CD14-positive monocyte (primary cell): ENCODE measurements at places on chromosomes 5 and 9.

DNA sequence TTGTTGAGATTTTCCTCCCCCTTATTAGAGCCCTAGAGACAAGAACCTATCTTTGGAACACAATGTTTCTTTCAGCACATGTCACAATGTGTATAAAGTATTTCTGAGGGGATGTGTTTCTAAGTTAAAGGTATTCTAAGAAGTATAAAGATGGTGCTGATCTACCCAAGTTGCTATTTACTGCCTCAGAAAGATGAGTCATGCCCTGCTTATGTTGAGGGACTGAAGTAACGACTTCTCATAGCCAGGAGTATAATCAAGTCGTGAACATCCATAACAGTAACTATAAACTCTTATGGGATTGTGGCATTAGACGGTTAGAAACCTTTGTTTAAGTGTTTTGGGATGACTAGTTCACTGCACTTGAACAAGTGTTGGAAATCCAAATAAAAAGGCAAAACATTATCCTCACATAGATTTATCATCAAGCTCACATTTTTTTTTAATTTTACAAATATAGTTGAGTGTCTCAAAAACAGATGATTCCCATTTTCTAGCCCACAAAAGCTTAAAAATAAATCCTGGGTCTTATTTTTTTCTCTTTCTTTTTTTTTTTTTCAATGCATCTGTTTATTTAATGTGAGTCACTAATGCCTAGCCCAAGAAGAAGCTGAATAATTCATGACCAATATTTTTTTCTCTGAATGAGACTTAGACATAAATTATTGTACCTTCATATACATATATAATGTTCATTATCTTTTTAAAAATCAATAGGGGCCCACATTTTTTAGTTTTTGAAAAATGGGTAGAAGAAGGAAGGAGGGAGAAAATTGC, 12.2 kb upstream of the TMEM252 start:
- peak; percentile 20 for DNase-seq

DNA sequence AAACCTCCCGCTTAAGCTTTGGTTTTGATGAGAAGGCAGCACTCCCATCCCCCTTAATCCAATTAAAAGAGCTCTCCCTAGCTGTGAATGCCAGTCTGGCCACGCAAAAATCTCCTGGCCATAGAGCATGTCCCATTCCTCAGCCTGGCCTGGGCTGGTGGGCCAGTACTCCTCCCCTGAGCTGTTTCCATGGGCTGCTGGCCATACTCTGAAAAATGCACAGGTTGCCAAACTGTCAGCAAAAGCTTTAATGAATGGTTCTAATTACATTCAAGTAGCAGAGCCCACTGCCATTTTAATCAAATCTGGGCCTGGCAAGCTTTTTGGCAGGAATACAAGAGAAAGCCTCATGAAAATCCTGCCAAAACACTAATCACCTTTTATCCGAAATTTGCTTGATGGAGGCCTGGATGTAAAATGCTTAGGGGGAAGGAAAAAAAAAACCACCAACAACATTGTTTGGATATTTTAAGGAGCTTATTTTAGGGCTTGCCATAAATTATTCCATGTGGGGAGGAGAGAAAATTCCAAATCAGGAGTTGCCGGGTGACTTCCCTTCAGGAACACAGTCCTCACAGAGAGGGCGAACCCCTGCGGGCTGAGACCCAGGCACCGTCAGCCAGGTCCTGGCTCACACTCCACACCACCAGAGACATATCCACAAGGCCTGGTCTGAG, 243.3 kb downstream of the SEC61B start:
- DNase-seq, result no peak

DNA sequence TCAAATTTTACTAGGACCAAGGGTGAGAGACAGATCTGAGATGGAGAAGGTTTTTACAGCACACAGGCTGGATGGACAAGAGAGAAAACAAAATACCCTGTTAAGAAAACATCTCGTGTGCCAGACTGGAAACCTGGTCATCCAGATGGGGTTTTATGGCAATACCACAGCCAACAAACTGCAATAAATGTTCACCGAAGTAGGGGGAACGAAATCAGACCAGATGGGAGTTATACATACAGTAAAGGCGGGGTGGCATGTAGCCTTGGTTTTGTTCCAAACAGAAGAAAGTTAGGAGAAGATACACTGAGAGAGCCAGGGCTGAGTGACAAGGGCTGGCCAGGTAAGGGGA, 63.3 kb downstream of the DCP2 start:
- no peak for DNase-seq

DNA sequence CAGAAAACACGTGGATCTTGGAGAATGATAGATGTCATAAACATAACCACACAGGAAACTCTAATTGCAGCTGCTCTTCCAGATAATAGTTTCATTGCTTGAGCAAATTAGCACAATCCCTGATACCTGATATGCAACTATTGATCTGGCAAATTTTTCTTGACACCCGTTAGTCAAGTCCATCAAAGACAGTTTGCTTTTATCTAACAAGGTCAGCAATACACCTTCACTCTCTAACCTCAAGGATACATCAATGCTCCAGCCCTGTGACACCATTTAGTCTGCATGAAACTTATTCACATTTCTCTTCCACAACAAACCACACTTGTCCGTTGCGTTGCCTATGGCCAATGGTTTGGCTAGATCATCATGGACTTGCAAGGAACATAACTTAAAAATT, 16.6 kb downstream of the UGT3A1 start:
- DNase-seq, result no peak

DNA sequence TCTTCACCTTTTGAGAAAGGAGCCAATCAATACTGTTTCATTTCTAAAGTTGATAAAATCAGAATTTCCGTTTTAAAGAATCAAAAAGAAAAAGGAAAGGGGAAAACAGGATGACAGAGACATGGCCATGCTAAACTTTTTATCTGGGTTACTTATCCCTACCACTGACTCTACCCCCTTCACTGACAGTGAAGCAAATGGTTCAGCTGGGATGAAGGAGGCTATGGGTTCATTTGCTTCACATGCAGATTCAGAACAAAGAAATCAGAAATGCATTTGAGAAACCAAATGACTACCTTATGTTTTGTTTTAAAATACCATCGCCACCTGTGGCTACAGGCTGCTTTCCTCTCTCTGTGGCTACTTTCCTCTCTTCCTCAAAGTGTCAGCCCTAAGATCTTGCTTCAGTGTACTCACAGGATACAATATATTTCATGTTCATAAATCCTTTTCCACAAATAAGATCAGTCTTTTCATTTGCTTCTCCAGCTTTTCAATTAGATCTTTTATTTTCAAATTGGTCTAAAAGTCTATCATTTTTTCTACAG, 53.3 kb downstream of the LPAR1 start:
- DNase-seq, result no peak

- no peak for DNase-seq
Measured at GRCh38 chr9:124134526-124134925, 123.0 kb downstream of the LHX2 start.

DNA sequence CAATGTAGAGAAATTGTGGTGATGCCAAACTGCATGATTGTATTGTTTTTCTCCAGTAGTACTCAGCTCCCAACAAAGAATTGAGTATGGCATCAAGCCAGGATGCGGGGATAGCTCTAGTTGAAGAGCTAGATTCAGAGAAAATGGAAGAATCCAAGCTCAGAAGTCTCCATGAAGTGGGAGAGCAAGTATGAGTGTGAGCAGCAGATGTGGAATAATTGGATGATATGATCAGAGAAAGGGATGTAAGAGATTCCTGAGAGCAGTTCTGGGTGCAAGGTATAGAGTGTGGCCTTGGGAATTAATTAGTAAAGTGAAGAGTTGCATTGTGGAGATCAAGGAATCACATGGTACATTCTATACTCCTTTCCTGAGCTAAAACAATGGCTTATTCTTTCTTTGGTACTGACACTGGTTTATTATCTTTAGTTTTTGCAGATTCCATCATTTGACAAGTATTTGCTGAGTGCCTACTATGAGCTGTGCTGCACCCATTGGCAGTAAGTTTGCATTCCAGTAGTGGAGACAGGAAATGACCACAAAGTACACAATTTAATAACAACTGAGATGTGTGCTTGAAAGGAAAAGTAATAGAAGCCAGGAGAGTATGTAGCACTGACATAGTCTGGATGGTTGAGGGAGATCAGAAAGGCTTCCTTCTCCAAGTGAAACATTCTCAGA, 177.1 kb downstream of the CPLANE1 start:
- no peak for DNase-seq

DNA sequence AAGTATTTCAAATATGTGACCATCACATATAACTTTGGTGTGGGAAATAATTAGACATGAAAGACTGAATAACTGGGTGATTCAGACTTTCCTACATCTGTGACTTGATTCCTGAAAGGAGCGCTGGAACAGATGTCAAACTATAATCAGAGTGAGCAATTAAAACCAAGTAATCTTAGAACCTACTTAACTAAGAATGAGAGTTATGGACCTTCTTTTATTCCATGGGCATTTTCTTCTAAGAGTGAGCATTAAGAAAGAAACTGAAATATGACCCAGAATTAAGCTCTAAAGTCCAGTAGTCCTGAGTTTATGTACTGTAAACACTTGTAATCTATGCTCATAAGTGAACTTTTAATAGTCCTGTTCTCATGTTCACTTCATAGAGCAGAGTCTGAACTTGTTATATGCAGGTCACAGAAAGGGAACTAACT, 68.4 kb downstream of the PAM start:
- no peak for DNase-seq

DNA sequence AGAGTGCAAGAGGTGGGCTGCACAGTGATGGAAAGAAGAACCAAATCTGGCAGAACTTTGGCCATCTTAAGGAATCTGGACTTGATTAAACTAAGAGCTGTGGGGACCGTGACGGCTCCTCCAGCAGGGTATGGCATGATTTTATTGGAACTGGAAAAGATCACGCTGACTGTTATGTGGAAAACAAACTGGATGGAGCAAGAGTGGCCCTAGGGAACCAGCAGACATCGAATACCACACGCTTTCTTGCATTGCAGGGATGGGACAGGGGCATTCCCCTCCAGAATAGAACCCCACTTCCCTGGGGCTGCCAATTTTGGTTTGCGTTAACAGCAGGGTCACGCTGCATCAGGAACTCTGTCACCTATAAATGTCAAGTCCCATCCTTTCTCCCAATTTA, 38.8 kb downstream of the INSYN2B start:
- DNase-seq, result no peak

GRCh38 chr9:14913366-14913765, 3.1 kb upstream of the FREM1 start:
- no peak for DNase-seq

DNA sequence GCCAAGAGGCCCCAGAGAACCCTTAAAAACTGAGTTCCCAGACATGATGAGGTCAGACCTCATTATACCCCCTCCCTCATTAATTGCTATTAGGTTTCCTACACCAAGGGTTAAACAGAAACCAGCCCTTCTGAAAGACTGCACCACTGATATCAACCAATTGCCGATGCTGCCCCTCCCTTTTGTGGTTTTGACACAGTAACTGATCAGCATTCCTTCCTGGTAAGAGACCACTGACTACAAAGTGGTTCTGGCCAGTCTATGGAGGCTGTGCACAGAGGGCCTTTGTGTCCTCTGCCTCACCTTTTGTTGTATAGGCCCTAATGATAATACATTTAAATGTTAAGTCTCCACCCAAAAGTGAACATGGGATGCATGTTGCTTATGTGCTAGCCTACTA, 201.5 kb downstream of the FRMD3 start:
- DNase-seq, result no peak

- no peak for DNase-seq
Measured at GRCh38 chr5:143140492-143141203, 262.8 kb downstream of the NR3C1 start.

DNA sequence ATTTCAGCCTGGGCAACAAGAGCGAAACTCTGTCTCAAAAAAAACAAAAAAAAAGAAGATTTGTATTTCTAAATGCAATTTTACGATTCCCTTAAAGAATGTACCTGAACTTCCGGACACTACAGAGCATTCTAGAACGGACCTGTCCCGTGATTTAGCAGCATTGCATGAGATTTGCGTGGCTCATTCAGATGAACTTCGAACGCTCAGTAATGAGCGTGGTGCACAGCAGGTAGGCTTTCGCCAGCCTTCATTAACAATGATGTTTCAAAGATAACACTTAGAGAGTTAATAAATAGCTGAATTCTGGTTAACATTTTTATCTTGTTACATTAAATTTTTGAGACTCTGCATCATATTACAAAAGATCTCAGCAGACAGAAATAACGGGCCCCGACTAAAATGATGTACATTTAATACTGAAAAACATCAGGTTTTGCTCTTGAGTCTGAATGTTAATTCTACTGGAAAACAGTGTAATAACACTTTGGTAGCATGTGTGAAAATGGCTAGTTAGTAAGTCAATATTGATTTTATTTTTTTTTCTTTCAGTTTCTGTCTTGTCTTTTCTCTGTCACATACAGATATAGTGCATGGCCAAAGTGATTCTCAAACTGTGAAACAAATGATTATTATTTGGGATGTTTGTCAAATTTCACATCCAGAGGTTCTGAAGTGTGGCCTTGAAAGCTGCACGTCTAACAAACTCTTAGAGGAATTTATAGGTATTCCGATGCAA, 23.3 kb downstream of the CCNH start:
- DNase-seq, result no peak

GRCh38 chr9:122656378-122656777, 1.0 kb downstream of the OR1B1 start:
- no peak for DNase-seq

- no peak for DNase-seq
Measured at GRCh38 chr5:121819682-121820261, 31.9 kb upstream of the FTMT start.

DNA sequence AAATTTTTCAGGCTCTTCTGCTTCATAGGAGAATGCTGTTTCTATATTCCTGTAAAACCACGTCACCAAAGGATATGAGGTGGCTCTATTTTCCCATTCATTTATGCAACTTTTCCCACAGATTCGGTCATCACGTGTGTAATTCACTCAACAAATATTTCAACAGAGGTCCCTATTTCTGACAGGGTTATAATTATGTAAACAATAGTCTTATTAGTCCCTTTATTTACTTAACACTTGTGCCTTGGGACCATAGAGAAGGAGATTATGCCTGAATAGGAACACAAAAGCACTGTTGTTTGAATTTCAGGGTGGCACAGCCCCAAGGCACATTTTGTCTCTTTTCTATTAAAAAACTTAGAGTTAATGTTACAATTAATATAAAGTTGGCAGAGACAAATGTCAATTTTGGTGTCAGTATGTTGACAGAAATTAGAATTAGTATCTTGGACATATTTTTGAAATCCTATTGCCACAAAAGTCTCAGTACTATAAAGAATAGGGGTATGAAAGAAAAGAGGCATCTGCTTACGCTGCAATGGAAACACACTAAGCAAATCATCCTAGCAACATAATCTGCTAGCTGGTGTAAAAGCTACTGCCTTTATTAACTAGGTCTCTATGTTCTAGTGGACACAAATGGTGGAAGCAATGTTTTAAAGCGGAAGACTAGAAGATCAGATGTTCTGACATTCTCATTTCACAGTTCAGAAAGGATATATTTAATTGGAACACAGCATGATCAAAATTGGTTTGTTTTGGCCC, 229.1 kb upstream of the TBCA start:
- DNase-seq, result no peak

DNA sequence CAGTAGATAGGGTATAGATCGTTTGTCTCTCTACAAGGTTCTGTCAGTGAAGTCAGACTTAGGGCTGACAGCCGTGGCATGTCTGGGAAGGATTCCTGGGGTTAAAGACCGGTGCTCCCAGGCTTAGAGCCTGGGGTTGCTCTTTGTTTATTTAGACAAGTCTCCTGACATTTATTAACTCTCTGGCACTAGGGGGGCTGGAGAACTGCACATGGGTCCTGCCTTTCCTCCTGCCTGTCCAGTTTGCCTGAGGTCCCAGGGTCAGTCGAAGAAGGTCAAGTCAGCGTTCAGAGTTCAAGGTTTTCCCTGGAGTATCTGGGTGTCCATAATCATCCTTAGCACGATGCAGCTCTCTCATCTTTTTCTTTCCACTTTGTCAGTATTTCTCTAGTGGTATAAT, 5.6 kb downstream of the EGFLAM start:
- no peak for DNase-seq
